ENCODE measurements at places on chromosomes 16 and 17.

GRCh38 chr17:8794636-8795035 lies 4.5 kb downstream of the MFSD6L start:
- no peak for DNase-seq

DNA sequence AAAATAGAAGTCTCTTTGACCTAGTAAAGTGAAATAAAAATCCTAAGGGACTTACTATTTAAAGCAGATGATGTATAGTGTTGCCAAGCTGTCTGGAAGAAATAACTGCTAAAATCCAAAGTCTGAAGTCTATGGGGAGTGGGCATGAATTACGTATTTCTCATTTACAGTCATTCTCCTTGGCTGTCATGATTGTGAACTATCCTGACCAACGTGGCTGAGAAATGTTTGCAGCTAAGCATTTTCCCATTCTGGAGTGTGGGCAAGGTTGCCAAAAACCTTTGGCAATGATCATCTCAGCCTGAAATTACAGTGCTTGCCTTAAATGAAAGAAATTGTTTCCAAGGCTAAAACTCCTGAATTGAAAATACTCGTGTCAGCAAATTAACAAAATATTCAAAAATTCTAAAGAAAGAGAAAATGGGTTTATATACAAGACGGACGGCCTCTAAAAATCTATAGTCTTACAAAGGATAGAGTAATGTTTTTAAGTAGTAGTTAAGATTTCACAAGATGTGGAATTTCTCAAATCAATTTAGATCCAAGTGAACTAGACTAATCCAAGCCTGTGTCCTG lies 77.0 kb downstream of the CACNG1 start:
- DNase-seq: no peak

DNA sequence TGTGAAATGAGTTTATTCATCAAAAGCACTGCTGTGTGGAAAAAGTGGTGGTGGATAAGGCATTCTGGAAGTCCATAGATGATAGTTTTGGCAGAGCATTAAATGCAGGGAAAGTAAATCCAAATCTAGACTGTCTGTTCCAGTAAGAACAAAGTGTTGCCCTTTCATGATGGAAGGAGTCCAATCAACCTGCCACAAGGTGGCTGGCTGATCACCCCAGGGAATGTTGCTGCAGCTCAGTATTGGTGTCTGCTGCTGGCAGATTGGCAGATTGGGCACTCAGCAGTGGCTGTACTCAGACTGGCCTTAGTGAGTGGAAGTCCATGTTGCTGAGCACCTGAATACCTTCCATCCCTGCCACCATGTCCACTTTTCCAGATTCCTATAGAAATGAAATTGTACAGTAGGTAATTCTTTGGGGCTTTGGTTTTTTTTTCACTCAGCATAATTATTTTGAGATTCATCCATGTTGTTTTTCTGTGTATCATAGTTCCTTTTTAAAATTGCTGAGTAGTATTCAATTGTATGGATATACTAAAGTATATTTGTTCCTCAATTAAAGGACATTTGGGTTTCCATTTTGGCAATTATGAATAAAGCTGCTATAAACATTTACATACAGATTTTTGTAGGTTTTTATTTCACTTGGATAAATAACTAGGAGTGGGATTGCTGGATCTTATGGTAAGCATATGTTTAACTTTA lies 14.3 kb downstream of the DYNLL2 start:
- no peak for DNase-seq

- DNase-seq: peak; percentile 55
Observed at GRCh38 chr17:37047631-37048104, 98.9 kb downstream of the AATF start.

DNA sequence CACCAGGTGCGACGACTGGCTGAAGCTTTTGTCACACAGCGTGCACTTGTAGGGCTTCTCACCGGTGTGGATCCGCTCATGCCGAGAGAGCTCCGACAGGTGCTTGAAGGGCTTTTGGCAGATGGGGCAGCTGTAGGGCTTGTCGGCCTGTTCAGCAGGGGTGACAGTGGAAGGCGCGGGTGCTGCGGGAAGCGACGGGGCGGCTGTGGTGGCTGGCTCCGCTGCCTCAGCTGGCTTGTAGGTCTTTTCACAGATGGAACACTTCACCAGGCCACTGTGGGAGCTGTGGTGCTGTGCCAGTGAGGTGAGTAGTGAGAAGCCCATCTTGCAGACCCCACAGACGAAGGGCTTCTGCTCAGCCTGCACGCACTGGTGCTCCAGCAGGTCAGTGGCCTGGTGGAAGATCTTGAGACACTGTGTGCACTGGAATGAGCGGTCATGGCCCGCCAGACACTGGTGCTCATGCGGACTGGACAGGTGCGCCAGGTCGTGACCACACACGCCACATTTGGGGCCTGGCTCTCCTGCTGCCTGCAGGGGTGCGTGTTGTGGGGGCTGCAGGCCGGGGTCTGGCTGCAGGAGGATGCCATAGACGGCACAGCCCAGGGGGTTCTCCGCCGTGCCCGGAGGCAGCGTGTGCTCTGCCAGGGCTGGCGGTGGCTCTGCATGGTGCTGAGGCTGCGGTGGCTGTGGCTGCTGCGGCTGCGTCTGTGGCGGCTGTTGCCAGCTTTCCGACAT lies 2.8 kb downstream of the ZNF319 start:
- DNase-seq: no peak

DNA sequence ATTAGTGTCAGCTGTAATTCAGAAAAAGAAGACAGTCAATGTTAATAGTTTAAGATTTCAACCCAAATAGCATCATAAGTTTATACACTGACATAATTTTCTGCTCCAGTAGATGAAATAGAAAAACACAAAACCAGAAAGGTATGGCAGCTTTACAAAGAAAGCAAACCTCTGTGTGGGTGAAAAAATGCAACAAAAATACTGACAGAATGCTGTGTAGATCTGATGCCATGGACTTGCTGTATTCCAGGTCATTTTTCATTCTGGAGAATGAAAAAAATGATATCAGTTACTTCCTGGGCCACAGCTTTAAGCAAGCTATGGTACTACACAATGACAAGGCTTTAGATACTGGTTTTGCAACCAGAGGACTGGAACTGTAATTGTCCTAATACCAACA lies 116.0 kb downstream of the MAP2K4 start:
- DNase-seq: no peak

DNA sequence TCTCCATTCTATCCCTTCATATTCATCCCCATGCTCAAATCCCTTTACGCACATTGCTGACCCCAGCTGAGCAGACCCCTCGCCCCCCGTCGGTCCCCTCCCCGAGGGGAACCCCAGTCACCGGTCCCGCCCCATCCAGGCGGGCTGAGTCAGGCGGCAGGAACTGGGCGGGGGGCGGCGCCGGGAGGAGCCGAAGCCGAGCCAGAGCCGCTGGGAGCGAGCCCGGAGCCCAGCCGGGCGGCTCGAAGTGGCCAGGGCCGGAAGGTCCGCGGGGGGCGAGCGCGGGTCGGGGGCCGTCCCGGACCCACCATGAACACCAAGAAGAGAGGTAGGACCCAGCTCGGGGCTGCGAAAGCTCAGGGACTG lies 8.6 kb downstream of the RIPOR1 start:
- DNase-seq: no peak

GRCh38 chr17:72338847-72339790 lies 218.3 kb downstream of the SOX9 start:
- no peak for DNase-seq

DNA sequence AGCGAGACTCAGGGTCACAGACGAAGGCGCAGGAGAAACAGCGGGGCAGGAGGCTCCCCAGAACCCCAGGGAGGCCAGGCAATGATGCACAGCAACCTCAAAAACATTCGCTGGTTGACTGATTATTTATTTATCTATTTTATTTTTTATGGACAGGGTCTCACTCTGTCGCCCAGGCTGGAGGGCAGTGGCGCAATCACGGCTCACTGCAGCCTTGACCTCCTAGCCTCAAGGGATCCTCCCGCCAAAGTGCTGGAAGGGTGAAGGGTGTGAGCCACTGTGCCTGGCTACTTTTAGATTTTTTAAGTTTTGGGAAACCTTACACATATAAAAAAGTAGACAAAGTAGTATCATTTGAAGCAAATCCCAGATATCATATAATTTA lies 83.5 kb downstream of the ZNF778 start:
- no peak for DNase-seq

DNA sequence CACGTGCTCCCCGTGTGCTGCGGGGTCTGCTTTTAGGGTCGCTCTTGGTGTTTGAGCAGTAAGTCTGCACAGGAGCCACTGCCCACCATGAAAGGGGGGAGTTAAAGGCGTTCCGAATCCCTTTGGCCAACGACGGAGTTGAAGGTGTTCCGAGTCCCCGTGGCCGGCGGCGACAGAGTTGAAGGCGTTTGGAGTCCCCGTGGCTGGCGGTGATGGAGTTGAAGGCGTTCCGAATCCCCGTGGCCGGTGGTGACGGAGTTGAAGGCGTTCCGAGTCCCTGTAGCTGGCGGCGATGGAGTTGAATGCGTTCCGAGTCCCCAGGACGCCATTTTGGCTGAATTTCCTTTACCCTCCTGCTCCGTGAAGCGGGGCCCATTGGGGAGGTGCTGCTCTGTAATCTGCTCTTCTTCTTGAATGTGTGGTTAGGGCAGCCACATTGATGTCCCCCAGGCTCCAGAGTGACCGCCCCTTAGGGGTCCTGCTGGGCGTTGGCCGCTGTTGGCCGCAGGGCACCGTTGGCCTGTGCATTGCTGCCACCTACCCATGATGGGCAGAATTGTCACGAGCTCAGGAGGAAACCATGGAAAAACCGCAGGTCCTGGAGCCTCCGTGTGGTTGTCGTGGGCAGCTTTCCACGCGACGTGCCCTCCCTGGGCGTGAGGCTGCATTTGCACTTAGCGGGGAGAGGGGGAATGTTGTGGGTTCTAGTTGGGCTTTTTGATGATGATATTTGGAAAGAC lies 73.7 kb upstream of the ZNF750 start:
- DNase-seq: no peak

DNA sequence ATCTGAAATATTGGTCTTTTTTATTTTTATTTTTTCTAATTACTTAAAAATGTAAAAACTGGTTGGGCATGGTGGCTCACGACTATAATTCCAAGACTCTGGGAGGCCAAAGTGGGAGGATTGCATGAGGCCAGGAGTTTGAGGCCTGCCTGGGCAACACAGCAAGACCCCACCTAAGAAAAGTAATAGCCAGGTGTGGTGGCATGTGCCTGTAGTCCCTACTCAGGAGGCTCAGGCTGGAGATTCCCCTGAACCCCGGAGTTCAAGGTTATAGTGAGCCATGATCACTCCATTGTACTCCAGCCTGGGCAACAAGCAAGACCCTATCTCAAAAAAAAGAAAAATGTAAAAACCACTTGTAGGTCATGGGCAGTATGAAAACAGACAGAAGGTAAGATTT lies 36.8 kb upstream of the CDH3 start:
- no peak for DNase-seq

DNA sequence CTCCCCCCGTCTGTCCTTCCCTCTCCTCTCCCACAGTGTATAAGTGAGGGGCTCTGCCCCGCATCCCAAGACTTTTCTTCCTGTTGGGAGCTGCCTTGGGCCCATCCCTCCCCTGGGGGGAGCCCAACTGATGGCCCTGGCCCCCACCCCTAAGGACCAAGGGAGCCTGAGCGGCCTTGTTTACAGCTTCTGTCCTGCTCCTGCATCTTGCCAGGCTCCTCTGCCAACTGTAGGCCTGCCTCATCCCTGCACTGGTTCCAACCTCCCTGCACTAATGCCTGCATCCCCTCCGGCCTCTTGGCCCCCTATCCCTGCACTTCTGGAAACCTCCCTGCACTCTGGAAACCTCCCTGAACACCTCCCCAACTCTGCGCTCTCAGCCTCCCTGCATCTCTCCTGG lies 1.4 kb upstream of the PAGR1 start:
- DNase-seq: no peak

- DNase-seq: no peak
Observed at GRCh38 chr16:76913046-76913445, 277.9 kb upstream of the MON1B start.

DNA sequence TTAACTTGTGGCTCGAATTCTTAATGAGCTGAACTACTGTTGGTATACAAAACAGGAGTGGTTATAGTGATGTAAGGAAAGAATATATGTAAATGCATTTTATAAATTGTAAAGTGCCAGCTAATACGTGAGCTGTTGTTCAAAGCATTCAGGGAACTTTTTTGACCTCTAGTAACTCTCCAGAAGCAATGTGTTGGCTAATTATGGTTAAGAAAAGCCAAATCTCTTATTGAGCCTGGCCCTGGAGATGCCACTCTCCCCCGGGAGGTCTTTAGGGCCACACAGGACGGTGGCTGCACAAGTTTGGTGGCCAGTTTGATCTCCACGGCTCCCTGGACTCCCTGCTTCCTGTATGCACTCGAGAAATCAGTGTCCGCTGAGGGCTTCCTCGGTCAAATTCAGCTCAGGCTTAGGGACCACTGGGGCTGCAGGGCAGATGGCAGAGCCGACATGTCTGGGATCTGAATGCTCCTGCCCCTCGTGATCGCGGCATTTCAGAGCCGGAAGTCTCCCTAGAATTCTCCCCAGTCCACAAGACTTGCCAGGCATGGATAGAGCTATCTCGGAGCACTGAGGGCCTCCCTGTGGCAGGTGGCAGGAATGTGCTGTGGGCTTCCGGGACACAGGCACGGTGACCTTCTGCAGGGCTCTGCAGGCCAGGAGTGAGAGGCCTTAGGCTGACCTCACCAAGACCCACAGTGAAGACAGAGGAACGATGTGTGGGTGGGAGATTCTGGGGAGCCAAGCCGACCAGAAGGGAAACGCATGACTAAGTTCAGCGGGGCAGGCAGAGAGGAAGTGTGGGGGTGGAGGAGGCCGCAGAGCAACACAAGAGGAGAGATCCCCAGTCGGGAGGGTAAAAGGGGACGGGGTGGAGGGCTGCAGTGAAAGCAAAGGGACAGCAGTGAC lies 18.6 kb upstream of the PITPNM3 start:
- DNase-seq: no peak

GRCh38 chr17:7715936-7716886 lies 1.3 kb upstream of the DNAH2 start:
- DNase-seq: no peak

GRCh38 chr17:81120695-81121621 lies 44.3 kb upstream of the PVALEF start:
- DNase-seq: no peak

DNA sequence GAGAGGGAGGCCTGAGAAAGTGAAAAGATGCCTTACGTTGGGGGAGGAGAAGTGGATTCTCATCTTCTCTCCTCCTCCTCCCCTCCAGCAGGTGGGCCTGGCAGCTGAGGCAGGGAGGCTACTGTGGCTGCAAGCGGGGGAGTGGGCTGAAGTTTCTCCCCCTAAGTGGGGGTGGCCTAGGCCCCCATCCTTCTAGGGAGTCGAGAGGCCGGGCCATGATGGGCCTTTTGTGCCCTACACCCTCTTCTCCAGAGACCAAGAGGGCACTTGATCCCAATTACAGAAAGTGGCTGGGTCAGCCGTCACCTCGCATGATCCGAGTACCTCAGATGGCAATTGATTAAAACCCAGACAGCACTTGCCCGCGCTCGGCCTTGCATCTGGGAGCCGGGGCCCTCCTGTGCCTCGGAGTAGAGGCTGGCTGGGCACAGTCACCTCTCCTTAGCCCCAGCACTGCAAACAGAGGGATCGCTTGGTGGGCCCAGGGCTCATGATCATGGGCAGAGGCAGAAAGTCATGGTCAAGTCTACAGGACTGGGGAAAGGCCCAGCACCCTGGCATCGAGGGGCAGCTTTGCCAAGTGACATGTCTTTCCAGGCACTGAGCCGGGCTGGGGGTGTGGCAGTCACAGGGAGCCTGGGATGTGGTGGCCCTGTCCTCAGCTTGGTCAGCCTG lies 78.3 kb downstream of the IRX5 start:
- DNase-seq: no peak

- DNase-seq: no peak
Observed at GRCh38 chr17:34474706-34475105, 104.7 kb upstream of the TMEM132E start.

GRCh38 chr17:82242977-82243647 lies 14.3 kb downstream of the SLC16A3 start:
- no peak for DNase-seq

Measured in SK-N-MC (cell line).